Foreskin fibroblast (primary cell): ENCODE measurements at places on chromosomes 11 and 22.

DNA sequence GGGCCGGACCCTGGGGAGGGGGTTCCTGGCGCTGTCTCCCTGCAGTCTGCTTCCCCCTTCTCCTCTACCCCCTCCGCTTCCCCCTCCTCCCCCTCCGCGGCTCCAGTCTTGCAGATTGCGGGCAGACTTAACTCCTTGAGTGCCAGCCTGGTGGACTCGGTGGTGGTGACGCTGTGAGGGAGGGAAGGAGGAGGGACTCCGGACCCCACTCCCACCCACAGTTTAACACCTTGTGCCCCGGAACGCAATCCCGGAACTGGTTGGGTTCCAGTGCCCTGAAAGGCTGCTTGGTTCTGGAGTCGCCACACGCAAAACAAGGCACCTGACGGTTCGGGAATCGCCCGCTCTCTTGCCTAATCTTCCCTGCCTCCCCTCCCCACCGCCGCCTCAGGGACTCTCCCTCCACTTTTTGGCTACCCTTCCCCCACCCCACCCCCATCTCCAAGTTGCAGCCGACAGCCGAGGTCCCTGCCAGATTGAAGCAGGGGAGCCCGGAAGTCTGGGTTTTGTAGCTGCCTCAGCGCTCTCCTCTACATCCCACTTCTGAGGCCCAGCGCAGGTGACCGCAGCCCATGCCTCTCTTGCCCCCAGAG lies 3.9 kb upstream of the BCL9L start:
- DNase-seq: peak; percentile 64

DNA sequence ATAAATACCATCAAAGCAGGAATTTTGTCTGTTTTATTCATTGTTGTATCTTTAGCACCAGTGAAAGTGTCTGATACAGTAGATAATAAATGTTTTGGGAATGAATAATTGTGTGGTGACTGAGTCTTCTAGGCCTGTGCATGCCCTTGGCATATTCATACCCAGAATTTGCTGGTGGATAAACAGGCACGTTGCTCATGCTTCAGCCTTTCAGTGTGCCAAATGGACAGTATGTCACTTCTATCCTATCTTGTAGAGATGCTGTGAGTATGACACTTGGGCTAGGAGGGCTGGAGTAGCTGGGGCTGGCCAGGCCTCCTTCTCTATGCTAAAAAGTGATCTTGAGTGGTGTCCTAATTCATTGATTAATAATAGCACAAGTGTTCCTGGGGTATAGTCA lies 287.3 kb upstream of the DDI1 start:
- peak; percentile 15 for DNase-seq

- peak; percentile 79 for DNase-seq
Observed at GRCh38 chr11:128022007-128022368, 565.4 kb downstream of the ETS1 start.

- DNase-seq: no peak
Observed at GRCh38 chr11:72230764-72231365, 6.3 kb downstream of the INPPL1 start.

- DNase-seq: no peak
Observed at GRCh38 chr11:46431211-46431610, 39.6 kb upstream of the CHRM4 start.

GRCh38 chr22:17820879-17821439 lies 46.7 kb upstream of the BID start:
- no peak for DNase-seq

DNA sequence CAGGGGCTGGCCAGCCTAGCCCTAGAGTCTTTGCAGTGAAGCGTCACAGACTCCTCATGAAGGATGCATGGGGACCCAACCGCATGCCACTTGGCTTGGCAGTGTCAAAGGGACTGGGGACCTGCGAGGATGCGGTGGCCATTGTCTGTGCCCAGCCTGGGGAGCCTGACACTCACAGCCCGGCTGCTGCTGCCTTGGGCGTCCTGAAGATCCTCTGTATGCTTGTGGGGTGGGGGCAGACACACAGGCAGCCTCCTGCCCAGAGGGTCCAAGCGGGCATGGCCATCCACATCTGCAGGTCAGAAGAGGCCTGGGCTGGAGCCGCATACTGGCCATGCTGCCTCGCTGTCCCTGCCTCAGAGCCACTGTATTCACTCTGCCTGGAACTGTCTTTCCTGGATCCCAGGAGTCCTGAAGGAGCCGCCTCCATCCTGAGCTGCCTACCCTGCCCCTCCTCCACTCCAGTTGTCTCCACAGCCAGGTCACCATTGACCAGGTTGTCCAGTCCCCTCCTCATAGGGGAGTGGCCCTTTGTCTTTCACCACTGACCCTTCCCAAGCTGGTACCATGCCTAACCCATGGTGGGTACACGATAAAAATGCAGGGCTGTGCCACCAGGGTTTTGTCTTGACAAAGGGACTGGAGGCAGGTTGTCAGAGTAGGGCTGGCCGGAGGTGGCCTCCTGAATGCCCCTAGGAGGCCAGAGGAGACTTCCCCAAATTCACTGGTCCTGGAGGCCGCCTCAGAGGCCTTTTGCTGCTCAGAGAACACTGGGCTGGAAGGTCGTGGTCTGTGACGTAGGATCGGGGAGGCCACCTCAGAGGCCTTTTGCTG lies 107.0 kb downstream of the KCNQ1OT1 start:
- DNase-seq: no peak

DNA sequence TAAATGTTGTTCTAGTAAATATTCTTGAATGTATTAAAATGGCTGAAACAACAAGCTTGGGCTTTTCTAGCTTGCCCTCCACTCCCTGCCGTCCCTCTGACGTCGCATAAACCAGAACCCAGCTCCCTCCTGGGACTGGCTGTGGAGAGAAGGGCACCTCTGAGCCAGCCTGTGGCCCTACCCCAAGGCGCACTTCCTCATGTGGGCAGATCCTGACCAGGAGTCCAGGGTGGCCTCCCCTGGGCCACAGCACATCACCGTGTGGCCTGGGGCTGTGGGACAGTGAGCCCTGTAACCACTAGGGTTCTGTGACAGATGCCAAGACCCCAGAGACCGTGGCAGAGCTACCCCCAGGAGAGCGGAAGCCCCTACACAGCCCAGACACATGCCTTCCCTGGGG lies 10.2 kb upstream of the ADORA2A start:
- DNase-seq: no peak

DNA sequence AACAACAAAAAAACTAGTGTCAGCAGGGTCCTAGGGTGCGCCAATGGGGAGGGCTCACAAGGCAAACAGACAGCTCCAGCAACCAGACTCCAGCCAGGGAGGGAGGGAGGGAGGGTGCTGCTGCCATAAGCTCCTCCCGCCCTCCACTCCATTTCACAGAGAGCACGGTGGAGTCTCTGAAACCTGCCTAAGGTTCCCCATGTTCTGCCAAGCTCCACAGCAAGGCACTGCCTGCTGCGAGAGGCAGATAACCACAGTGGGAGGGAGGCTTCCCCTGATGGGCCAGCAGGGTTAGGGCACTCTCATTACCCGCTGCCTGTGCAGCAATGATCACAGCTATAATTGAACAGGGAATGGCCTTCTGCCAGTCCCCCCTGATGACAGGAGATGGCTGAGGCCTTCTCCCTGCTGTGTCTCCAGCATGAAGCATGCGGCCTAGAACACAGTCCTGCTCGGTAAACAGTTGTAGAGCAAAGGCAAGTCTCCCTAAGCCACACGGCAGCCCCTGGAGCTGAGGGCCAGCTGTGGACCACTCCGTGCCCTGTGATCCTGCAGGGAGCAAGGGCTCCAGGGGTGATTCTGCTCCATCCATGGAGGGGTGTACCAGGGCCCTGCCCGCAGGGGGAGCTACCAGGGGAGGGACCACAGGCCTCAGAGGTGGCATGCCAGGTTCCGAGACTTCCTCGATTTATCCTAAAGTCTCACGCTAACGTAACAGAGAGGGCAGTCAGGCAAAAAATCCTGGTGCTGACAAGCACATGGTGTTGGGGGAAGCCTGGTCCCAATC lies 42.9 kb downstream of the PC start:
- DNase-seq: no peak

GRCh38 chr11:68855205-68855981 lies 13.7 kb upstream of the CPT1A start:
- DNase-seq: peak; percentile 58

- DNase-seq: no peak
Observed at GRCh38 chr11:60873533-60873932, 6.2 kb downstream of the ZP1 start.

- no peak for DNase-seq
Observed at GRCh38 chr11:57562596-57562995, 4.9 kb downstream of the UBE2L6 start.

- DNase-seq: peak; percentile 4
Observed at GRCh38 chr11:87600938-87601337, 563.2 kb downstream of the TMEM135 start.

DNA sequence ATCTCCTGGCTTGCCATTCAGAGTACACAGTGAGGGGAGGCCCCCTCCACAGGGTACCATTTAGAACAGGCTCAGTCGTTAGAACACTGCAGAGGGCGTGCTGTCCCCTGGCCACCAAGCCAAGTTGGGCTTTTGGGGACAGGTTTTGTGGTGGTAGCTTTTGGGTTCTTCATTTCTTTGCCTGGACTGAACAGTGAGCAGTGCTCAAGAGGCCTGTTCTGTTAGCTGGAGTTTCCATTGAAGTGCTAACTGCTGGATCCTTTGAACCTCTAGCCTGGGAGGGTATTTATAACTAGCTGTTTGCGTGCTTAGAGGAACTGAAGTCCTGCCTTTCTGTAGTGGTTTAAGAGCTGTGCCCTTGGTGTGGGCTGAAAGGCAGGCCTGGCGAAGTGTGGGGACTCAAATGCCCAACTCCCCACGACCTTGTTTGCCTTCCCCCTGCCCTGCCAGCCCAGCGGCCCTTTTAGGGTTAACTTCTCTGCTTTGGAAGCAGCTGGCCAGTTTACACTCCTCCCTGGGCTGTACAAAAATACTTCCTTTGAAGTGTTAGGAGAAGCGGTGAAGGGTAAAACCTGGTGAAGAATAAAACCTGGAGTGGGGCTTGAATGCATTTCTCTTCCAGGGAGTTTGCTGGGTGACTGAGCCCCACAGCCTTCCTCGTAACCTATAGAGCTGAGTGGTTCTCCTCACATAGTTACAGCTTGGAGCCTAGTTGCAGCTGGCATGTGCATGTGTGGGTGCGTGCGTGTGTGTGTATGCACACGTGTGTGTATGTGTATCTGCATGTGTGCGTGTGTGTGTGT lies 34.6 kb downstream of the ZNRF3 start:
- no peak for DNase-seq

- no peak for DNase-seq
Observed at GRCh38 chr11:119580081-119580480, 148.9 kb downstream of the NECTIN1 start.

GRCh38 chr11:97048481-97048880 lies 658.7 kb downstream of the JRKL start:
- DNase-seq: no peak

DNA sequence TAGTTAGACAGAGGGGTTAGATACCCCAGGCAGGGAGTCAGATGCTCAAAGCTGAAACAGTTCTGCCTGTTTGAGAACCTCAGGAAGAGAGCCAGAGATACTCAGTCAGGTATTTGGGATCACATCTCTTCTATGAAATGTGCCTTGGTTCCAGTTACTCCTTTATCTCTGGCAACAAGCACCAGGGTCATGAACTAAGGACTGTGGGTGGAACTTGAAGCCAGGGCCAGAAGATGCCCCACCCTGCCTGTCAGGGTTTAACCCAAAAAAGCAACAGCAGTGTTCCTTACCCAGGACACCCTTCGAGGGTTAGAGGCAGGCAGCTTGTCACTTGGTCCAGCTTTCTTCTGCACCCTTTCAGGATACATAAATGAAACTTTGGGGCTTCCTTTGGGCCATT lies 15.0 kb upstream of the WT1 start:
- DNase-seq: no peak

GRCh38 chr22:46068181-46068592 lies 82.1 kb upstream of the PPARA start:
- no peak for DNase-seq

DNA sequence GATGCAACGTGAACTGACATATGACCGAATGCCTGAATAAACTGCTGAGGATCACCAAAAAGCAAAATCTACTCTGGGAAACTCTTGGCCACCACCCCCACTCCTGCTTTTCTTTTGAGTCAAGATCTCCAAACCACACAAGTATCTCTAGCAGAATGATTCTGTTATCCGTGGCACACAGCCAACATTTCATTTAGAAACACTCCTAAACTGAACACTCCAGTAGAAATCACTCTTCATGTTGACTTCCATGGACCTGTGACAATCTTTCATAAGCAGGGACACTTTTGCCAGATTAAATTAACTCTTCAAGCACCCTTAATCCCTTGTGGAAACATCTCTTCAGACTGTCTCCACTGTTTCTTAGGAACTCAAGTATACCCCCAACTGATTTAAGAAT lies 44.4 kb downstream of the VSIG10L2 start:
- DNase-seq: peak; percentile 63

DNA sequence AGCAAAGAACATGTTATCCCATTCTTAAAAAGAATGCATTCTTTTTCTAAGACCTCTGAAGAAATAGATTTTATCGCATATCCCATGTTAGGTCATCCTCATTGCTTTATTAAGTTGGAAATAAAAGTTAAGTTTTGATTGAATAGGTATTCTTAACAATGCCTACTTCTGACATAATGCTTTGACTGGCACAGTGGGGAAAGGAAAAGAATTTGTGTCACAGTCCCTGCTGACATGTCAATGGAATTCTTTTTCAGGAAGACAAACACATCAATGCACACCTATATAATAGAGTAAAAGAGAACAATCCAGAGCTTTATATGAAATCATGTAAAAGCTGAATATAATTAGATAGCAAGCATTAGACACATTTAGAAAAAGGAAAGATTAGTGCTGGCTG lies 105.7 kb downstream of the DBX1 start:
- DNase-seq: no peak

DNA sequence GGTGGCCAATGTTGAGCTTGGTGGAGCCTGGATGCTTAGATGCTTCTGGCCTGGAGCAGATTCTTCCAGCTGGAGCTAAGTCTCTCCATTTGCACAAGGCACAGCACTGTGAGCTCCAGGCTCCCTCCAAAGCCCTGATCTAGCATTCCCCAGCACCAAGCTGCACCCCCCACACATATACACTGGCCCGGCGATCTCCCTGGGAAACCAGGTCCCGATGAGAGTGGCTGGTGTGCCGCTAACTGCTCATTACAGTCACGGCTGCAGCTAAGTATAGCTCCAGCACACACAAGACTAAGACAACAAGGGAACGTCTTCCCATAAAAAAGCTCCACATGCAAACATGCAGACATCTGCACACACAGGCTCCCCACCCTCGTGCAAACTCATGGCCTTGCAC lies 17.6 kb downstream of the KCNC1 start:
- no peak for DNase-seq

DNA sequence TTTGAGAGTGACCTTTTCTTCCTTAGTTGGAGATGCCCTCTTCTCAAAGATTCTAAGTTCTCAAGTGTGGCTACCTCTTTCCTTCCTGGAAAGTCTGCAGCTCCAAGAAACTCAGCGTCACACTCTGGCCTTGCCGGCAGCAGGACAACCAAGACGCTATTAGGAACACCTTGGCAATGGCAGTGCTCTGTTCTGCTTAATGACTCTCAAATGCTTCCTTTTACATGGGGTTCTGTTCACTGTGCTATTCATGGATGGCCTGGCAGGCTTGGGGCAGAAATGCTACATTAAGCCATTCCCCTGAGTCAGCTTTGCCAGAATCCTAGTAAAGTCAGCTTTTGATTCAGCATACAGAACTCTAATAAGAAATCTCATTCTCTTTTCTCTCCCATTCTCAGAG lies 25.9 kb downstream of the LARGE2 start:
- no peak for DNase-seq
